Activated CD4-positive, alpha-beta T cell treated with anti-CD3 and anti-CD28 coated beads, Interleukin-2, amount 50 U/mL, for 24 hours (primary cell): ENCODE measurements at places on chromosomes 1 and 21.
A peak's percentile ranks its signal among the peaks of the same experiment; 100 is the strongest.

GRCh38 chr1:23210351-23210785, 6.9 kb downstream of the HTR1D start:
- no peak for DNase-seq

DNA sequence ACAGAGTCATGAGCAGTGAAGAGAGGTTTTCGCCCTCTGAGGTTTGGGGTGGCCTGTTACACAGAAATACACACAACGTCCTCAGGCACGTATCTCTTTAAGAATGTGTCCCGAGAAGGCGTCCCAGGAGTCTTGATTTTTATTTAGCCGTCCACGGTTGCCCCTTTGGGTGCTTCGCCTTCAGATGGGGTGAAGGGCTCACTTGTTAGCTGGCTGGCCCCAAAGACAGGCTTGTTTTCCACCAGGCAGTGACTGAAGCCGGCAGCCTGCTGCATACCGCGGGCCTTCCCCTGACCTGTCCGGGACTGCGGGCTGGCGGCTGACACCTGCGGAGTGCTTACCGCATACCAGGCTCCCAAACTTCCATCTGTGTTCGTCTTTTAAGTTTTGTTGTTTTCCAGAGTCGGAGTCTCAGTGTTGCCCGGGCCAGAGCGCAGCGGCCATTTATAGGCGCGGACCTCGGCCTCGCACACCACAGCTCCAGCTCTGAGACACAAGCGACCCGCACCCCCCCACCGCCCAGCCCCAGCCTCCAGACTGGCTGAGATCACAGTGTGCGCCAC, 1.6 kb upstream of the ADARB1 start:
- no peak for DNase-seq

- no peak for DNase-seq
These were observed 42.9 kb downstream of the VPS13D start for GRCh38 chr1:12272770-12273169.

DNA sequence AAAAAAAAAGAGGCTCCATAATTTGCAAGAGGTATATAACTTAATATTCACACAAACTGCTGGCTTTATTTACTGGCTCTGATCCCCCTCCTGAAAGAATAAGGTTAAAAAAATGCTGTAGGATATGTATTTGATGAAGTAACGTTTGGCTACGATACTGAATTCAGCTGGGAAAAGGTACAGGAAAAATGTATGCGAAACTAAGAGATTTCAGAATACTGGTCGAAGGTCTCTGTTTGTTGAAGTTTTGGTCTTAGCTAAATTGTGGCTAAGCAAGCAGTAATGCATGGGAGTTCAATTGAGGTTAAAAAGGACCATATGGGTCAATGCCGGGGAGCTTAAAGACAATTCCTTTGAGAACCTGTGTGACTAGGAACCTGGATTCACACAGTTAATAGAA, 355.5 kb upstream of the NCAM2 start:
- DNase-seq, result no peak

GRCh38 chr1:155933591-155934096, 569 bp downstream of the KHDC4 start:
- no peak for DNase-seq

DNA sequence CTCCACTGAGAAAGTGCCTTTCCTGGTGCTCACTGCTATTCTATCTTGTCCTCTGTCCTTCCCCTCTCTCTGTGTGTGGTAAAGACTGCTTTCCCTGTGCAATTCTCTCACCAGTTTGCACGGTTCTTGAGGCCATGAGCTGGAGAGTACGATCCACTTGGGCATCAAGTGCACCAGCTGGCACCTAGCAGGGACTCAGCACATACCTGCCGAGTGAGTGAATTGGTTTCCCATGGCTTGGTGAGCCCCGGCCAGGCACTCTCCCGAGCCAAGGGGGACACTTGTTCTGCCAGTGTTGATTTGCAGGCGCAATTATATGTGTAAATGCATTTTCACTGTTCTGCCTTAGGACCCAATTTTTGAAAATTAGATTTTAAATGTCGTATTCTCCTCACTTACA, 313.5 kb downstream of the DISC1 start:
- DNase-seq, result no peak

DNA sequence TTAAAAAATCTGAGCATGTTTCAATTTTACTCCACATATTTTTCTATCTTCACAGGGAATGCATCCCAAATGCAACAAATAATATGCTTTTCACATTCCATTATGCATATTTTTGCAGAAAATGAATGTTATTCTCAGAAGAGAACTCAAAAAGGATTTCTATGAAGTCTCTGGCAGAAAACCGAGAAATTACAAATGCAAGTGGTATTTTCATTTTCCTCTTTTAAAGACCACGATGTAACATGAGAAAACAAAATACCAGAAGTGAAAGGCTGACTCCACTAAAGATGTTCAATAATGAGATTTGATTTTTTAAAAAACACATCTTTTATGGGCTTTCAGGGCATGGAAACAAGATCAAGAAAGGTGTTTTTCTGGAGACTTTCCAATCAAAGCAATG, 5.0 kb upstream of the PDC start:
- no peak for DNase-seq

GRCh38 chr1:71719330-71719729, 563.0 kb downstream of the NEGR1 start:
- DNase-seq, result no peak

- no peak for DNase-seq
These were observed 38.2 kb downstream of the MAPKAPK2 start for GRCh38 chr1:206722751-206723461.

DNA sequence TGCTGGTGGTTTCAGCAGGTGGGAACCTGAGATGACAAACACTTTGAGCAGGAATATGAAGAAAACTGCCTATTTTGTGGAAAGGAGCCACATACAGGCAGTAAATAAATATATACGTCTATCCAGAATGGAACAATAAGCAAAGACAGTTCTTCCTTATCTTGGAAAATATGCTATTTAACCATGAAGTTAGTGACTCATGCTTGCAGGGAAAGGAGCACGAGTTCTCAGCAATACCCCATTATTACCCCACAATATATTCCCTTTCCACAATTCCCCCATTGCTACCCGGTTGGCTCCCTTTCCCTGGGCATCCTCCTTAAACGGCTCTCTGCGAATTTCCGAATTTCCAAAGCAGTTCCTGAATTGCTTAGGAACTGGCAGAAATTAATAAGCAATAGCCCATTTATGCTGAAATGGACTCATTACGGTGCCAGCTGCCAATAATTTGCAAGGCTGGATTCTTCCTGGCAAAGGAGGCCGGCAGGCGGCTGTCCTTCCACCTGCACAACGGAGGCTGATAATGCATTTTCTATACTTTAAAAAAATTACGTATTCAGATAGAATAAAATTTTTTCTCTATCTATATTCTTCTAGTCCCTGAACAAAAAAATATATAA, 65.4 kb downstream of the TIAM1 start:
- no peak for DNase-seq

GRCh38 chr1:31955917-31956736, 18.0 kb upstream of the PTP4A2 start:
- peak; percentile 87 for DNase-seq

- DNase-seq, result no peak
These were observed 131.6 kb upstream of the SAMSN1 start for GRCh38 chr21:14677639-14678179.

GRCh38 chr1:75330624-75331023, 196.4 kb downstream of the LHX8 start:
- no peak for DNase-seq

- no peak for DNase-seq
These were observed 81.7 kb upstream of the PGBD5 start for GRCh38 chr1:230507666-230508402.

DNA sequence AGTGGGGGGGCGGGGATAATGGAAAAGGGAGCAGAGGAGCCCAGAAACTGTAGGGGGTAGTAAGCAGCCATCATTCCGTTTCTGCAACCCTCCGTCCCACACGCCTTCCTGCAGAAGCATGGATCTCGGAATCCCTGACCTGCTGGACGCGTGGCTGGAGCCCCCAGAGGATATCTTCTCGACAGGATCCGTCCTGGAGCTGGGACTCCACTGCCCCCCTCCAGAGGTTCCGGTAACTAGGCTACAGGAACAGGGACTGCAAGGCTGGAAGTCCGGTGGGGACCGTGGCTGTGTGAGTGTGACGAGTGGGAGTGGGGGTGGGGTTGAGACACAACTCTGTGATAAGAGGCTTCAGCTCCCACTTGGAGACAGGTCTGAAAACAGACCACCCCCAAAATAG, 706 bp downstream of the CREB3L4 start:
- DNase-seq, result no peak

GRCh38 chr1:241591317-241591716, 48.9 kb downstream of the CHML start:
- DNase-seq, result no peak

DNA sequence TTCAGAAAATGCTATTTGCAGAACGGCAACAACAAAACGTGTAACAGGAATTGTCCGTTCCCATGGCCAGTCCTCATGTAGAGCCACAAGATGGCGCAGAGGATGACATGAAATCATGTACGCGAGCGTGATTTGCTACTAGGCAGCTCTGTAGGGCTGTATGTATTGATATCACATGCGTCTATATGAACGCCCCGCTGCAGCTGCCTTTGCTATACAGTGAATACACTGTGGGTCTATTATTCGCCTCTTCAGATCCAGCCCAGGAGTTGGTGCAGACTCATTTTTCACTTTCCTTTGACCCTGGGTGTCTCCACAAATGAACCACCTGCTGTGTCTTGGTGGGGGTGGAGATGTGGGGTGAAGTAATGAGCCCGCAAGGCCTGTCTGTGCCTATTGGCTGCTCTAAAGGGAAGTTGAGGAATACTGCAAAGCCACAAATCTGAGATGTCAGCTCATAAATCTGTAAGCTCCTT, 361.5 kb downstream of the KIF26B start:
- no peak for DNase-seq
